ENCODE measurements at places on chromosomes 12 and 14.

DNA sequence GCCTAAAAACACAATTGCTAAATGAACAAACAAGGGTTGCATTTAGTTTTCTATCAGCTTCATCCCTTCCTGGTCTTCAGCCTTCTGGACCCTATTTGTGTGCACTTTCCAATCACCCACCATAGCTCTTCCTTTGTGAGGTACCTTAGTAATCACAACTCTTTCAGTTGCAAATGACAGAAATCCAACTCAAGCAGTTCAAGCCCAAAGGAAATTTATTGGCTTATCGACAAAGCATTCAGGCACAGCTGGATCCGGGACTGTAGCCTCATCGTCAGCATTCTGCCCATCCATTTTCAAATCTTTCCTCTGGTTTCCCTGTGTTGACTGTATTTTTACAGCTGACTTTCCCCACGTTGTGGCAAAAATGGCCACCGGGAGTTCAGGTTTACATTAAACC, 148.6 kb upstream of the VASH1 start:
- no peak overlapping the region for H3K4me3 ChIP-seq
- H3K27me3 ChIP-seq, result peaks cover 1% of the 10 kb centered on the region
- H3K4me1 ChIP-seq, result peaks cover 4% of the 10 kb centered on the region
- no peak for DNase-seq

- H3K4me3 ChIP-seq, result no peak overlapping the region
- peaks cover 6% of the 10 kb centered on the region for H3K27me3 ChIP-seq
- no peak for DNase-seq
- H3K4me1 ChIP-seq, result peaks cover 14% of the 10 kb centered on the region
- no peaks in the 10 kb centered on the region for H3K36me3 ChIP-seq
These were observed 50.2 kb downstream of the MBIP start for GRCh38 chr14:36270191-36270590.

GRCh38 chr14:30573966-30574365, 15.0 kb downstream of the G2E3 start:
- H3K27me3 ChIP-seq, result no peaks in the 10 kb centered on the region
- H3K4me3 ChIP-seq, result no peak overlapping the region

DNA sequence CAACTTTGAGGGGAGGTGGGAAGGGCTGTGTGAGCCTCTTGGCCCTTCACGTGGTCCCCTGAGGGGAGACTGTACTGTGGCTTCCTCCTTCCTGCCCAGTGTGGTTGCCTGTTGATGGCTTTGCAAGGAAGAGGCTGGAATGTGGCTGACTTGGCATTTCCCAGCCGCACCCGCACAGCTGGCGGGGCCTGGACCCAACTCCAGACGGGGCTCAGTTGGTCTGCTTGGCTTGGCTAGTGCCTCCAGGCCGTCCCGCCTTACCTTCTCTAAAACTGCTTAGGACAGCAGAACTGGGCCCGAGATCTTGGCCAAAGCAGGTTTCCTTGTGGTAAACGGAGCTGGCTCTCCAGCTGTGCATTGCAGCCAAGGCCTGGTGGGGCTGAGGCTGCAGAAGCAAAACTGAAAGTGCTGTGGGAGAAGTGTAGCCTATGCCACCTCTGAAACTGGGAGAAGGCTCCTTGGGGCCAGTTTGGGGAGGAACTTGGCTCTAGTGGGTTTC, 139.5 kb downstream of the SMOC1 start:
- H3K4me3 ChIP-seq, result no peak overlapping the region
- no peaks in the 10 kb centered on the region for H3K36me3 ChIP-seq
- H3K27ac ChIP-seq, result no peak overlapping the region
- H3K4me1 ChIP-seq, result no peaks in the 10 kb centered on the region
- H3K27me3 ChIP-seq, result no peaks in the 10 kb centered on the region

- no peaks in the 10 kb centered on the region for H3K27me3 ChIP-seq
- H3K36me3 ChIP-seq, result no peaks in the 10 kb centered on the region
- H3K27ac ChIP-seq, result no peak overlapping the region
- DNase-seq, result no peak
- H3K4me1 ChIP-seq, result no peaks in the 10 kb centered on the region
These were observed 47.9 kb downstream of the BBS10 start for GRCh38 chr12:76300297-76300665.

GRCh38 chr12:60194678-60195077, 598.8 kb downstream of the SLC16A7 start:
- no peaks in the 10 kb centered on the region for H3K4me1 ChIP-seq
- H3K36me3 ChIP-seq, result no peaks in the 10 kb centered on the region
- H3K4me3 ChIP-seq, result no peak overlapping the region
- H3K27ac ChIP-seq, result no peak overlapping the region
- no peaks in the 10 kb centered on the region for H3K27me3 ChIP-seq
- DNase-seq, result no peak

- no peak overlapping the region for H3K27ac ChIP-seq
- peaks cover 1% of the 10 kb centered on the region for H3K4me1 ChIP-seq
- H3K27me3 ChIP-seq, result peaks cover 76% of the 10 kb centered on the region
- DNase-seq, result no peak
- H3K36me3 ChIP-seq, result no peaks in the 10 kb centered on the region
These were observed 9.2 kb downstream of the ARHGEF25 start for GRCh38 chr12:57620245-57620935.

- no peak for DNase-seq
- no peaks in the 10 kb centered on the region for H3K4me1 ChIP-seq
- no peak overlapping the region for H3K27ac ChIP-seq
- H3K27me3 ChIP-seq, result peaks cover 3% of the 10 kb centered on the region
- peak overlapping the region; percentile 46 for H3K4me3 ChIP-seq
- H3K36me3 ChIP-seq, result no peaks in the 10 kb centered on the region
These were observed 477 bp downstream of the OAS3 start for GRCh38 chr12:112938751-112939150.

DNA sequence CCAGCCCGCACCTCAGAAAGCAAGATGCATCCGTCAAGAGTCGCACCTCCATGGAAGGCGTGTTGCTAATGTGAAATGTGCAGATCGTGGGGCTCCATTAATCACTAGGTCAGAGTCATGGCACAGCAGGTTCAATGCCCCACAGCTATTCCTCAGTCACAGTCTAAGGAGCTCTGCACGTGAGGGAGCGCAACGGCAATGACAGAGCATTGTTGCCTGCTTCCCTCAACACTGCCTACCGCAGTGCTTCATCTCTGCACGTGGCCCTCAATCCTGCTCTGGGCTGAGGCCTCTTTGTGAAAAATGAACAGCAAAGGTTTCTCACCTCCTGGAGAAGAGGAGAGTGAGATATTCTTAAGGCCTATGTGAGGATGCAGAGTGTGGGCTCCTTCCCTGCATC, 995.2 kb upstream of the TMEM132C start:
- H3K36me3 ChIP-seq, result no peaks in the 10 kb centered on the region
- no peak for DNase-seq
- H3K27ac ChIP-seq, result no peak overlapping the region

- no peaks in the 10 kb centered on the region for H3K27me3 ChIP-seq
- no peak overlapping the region for H3K4me3 ChIP-seq
- no peak overlapping the region for H3K27ac ChIP-seq
- H3K36me3 ChIP-seq, result no peaks in the 10 kb centered on the region
- DNase-seq, result no peak
These were observed 22.9 kb downstream of the WNT5B start for GRCh38 chr12:1651946-1652345.

DNA sequence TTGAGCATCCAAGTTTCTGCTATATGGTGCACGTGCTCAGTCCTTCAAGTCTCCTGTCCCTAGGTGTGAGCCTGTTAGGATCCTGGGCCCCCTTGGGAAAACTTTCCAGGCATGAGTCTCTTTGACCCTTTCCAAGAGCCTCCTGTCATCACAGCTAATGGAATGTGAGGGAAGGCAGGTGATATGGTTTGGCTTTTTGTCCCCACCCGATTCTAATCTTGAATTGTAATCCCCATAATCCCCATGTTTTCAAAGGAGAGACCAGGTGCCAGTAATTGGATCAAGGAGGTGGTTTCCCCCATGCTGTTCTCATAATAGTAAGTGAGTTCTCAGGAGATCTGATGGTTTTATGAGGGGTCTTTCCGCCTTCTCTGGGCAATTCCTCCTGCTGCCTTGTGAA, 265.5 kb downstream of the ATP23 start:
- H3K27me3 ChIP-seq, result no peaks in the 10 kb centered on the region
- no peak overlapping the region for H3K4me3 ChIP-seq
- H3K27ac ChIP-seq, result no peak overlapping the region
- no peaks in the 10 kb centered on the region for H3K36me3 ChIP-seq

GRCh38 chr14:56211084-56211483, 92.9 kb downstream of the PELI2 start:
- H3K4me3 ChIP-seq, result no peak overlapping the region
- no peaks in the 10 kb centered on the region for H3K27me3 ChIP-seq
- no peaks in the 10 kb centered on the region for H3K36me3 ChIP-seq
- no peak for DNase-seq
- no peak overlapping the region for H3K27ac ChIP-seq
- H3K4me1 ChIP-seq, result no peaks in the 10 kb centered on the region

DNA sequence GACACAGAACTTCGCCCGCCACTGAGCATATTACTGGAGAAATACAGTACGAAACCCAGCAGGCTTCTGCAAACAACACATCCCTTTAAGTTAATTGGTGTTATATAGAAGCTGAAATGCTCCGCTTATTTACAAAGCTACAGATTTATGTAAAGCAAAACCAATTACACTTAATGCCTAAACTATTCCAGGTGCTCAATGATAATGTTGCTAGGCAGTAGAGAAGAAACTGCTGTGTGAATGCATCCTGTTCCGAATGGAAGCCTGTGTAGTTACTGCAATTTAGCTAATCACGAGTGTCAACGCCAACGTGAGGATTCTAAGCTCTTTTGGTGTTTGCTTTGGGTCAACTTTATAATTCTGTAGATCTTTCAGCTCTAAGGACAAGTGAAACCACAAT, 89.8 kb downstream of the SLC15A5 start:
- no peaks in the 10 kb centered on the region for H3K4me1 ChIP-seq
- H3K36me3 ChIP-seq, result no peaks in the 10 kb centered on the region
- no peak for DNase-seq
- no peak overlapping the region for H3K4me3 ChIP-seq
- H3K27ac ChIP-seq, result no peak overlapping the region
- H3K27me3 ChIP-seq, result no peaks in the 10 kb centered on the region

GRCh38 chr14:68586896-68587751, 205.7 kb downstream of the ZFP36L1 start:
- H3K27me3 ChIP-seq, result no peaks in the 10 kb centered on the region
- no peak overlapping the region for H3K4me3 ChIP-seq
- peaks cover 7% of the 10 kb centered on the region for H3K4me1 ChIP-seq
- no peak overlapping the region for H3K27ac ChIP-seq
